Non-pigmented ciliary epithelial cell (primary cell): ENCODE measurements at places on chromosomes 6 and 20.

DNA sequence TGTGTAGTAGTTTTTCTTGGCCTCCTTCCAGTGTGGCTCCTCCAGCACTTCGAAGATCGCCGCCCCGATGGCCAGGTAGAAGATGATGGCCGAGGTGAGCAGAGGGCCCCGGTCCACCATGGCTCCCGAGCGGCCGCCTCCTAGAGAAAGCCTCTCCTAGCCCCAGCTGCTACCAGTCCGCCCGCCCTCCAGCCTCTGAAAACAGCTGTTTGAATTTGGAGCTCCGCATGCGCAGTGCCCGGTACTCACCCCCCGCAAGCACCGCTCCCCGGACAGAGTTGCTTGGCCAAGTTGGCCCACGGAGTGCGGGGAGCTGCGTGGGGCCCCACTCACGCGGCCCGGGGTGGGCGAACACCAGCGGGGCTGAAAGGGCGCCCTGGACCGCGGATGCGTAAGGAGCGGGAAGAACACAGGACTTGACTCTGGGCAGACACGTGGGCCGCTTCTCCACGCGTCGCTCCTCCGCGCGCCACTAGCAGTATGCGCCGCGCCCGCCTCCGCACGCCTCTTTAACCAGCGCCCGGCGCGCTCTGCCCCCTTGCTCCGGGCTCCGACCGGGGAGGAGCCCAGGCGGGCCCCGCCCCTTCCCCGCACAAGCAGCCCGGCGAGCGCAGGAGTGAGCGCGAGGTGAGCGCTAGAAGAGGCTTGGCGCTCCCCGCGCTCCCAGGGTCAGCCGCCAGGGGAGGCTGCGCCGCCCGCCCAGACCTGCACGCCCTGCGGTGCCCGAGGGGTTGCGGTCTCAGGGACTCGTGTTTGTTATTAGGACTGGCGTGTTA, at the start of gene KCNK5:
Gene KCNK5, minus strand, starts transcription at position 484 of the 776 bp plus-strand sequence. Its CDS starts 364 bp downstream, at position 120.
- DNase-seq = no peak

DNA sequence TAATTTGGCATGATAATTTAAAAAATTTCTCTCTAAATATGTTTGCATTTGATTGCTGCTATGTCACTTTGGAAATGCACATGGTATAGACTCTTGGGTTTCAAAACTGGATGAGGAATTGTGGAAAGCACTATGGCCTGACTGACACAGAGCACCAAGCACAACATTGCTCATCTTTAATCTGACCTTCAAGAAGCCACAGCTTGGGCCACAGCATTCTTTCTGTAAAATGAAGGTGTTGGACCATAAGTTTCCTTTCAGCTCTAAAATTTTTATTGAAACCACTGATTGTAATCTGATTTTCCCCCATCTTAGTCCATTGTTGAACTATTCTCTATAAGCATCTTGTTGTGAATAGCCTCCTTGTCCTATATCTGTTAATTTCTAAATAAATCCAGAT, 41.0 kb downstream of the QKI start:
- DNase-seq = no peak

- no peak for DNase-seq
Observed at GRCh38 chr6:158142789-158143188, 25.3 kb downstream of the SERAC1 start.

DNA sequence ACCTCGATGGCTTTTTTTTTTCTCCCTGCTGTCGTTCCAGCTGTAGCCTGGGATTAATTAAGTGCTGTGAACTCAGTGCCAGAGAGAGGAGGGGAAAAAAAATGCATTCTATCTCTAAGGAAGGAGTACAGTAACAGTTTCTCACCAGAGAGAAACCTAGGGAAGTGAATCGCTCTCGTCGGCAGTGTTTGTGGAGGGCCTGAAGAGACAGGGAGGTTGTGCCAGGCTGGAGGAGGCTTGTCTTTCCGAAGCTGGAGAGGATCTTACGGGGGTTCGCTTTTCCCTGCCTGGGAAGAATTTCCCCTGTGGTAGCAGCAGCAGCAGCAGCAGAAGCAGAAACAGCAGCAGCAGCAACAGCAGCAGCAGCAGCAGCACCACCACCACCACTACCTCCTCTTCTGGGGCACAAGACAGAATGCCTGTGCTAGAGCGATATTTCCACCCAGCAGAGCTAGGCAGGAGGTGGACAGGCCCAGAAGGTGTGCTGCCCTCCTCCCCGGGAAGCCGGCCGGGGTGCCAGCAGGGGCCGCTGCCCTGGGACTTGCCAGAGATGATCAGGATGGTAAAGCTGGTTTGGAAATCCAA, 186.5 kb downstream of the PDE7B start:
- DNase-seq = no peak

- no peak for DNase-seq
Observed at GRCh38 chr6:13613029-13613594, 2.0 kb upstream of the NOL7 start.

- DNase-seq = no peak
Observed at GRCh38 chr6:126546541-126547120, 206.7 kb downstream of the CENPW start.

DNA sequence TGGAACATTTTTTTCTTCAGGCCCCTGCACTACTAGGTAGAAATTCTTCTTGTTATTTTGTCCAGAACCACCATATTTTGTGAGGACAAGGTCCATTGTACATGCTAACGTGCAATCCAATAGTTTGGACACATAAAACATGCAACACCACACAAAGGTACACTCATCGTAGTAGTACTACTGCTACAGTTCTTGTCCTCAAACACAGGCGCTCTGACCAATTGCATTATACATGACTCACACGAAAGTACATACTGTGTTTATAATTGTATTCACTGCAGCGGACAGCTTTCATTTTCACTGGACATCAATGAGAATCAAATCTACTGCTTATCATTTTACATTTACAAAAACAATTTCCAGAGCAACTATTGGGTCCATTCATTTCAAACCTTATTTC, 15.3 kb upstream of the SMLR1 start:
- DNase-seq = peak; percentile 8

DNA sequence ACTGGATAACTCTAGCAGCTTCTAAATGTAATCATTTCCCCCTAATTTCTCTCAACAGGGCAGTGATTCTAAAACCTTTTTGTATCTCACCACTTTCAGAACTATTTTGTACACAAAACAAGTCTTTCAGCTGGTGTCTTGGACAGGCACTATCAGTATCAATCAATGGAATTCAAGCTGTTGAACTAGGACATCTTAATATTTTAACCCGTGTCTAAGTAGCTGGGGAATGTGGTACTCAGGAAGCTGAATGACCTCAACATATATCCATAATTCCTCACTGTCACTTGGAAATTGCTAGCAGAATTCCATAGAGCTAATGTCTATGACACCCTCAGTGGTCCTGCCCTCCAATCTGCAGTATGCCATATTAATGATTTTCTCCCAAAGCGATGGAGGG, 24.5 kb downstream of the ADAT2 start:
- no peak for DNase-seq

GRCh38 chr6:128079021-128079420, 178.2 kb upstream of the THEMIS start:
- no peak for DNase-seq

GRCh38 chr6:161031721-161032495, 40.3 kb downstream of the MAP3K4 start:
- peak; percentile 50 for DNase-seq

DNA sequence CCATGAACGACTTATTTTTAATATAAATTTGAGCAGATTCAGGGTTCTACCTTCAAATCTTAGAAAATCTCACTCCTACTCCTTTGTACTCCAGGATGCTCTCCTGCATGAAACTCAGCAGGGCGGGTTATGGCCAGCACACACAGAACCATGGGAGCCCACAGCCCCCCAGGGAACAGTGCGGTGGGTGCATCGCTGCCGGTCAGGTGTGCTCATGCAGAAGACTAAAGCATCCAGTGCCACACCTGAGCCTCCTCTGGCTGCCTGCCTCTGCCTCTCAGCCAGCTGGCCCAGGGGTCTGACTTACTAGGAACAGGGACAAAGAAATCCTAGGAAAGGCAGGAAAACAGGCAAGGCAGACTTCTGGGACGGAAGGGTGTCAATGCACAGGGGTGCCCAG, 31.8 kb downstream of the EZR start:
- no peak for DNase-seq

DNA sequence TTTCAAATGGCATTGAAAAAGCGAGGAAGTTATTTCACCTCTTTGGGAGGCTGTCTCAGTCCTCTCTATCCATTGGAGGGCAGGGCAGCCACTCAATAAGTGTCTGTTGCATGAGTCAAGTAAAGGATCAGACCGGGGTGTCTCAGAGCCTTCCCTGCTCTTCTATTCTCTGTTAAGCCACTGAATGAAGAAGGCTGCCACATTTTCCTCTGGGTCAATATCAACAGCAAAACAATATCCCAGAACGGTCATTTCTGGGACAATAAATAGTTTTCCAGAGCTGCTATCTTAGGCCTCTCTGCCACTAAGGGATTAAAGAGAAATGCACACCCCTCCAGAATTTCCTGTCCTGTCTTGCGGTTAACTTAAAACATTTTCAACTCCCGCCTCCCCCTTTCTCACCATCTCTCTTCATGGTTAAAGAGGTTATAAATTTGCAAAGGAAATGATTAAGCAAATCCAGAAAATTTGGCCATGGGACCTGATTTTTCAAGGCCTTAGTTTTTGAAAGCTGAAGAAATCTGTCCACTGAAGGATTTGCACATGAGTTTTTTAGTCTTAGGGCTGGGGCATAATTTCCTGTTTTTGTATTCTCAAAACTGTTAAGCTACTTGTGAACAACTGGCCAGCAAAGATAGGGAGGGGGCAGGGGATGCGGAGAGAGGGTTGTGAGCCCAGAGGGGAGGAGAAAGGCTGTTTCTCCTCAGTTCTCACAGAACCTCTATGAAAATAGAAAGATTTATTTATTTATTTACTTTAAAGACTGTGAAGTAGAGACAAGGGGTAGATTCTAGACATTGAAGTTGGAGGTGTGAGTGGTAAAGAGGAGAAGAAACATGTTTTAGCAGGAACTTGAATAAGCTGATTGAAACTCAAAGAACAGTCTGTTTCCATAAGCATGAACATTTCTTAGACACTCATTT, 135.7 kb downstream of the BCAS1 start:
- DNase-seq = no peak

DNA sequence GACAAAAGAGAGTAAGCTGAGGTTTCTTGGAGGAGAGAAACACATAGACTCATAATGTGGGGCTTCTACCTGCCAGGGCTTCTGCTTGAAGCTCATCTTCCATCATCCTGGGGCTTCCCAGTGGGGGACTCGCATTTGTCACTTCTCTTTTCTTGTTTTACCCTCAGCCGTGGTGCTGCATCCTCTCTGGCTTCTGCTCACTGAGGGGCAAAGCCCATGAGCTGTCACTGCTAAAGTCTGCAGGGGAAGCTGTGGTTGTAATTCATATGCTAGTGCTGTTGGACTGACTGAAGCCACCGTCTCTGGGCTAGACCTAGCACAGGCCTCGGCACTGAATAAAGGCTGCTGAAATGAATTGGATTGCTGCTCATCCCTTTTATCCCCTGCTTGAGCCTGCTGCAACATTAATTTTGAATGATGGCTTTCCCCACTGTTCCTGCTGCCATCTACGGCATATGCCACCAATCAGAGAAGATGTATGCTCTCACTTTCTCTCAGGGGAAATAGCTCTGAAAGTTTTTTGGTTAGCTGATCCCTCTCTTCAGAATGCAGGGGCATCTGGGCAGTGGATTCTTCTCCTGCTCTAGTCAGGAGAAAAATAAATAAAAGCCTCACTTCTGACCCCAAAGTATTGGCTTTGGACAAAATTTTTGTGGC, 568.4 kb upstream of the MAP3K7 start:
- DNase-seq = no peak

- no peak for DNase-seq
Observed at GRCh38 chr6:21390532-21391213, 202.9 kb upstream of the SOX4 start.

GRCh38 chr6:150641398-150642139, 41.9 kb downstream of the PLEKHG1 start:
- DNase-seq = no peak

GRCh38 chr20:43238833-43239232, 49.1 kb upstream of the PTPRT start:
- no peak for DNase-seq

- no peak for DNase-seq
Observed at GRCh38 chr6:135128268-135128914, 52.7 kb upstream of the MYB start.

DNA sequence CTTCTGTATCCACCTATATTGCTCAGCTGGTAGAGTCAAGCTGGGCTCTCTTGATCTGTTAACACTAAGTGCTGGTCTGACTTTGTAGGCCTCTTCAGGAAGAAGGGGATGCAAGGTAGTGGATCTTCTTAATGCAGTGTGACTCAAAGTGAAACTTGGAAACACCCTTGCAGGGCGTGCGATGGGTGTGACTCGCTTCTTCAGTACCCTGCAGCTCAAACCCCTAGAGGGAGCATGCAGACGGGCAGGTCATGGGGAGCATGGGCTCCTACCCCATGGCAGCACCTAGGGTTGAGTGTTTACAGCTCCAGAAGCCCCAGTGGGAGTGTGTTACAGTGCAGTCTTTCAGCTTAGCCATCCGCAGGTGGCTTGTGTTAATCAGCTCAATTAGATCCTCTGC, 757 bp upstream of the SAMD3 start:
- no peak for DNase-seq

DNA sequence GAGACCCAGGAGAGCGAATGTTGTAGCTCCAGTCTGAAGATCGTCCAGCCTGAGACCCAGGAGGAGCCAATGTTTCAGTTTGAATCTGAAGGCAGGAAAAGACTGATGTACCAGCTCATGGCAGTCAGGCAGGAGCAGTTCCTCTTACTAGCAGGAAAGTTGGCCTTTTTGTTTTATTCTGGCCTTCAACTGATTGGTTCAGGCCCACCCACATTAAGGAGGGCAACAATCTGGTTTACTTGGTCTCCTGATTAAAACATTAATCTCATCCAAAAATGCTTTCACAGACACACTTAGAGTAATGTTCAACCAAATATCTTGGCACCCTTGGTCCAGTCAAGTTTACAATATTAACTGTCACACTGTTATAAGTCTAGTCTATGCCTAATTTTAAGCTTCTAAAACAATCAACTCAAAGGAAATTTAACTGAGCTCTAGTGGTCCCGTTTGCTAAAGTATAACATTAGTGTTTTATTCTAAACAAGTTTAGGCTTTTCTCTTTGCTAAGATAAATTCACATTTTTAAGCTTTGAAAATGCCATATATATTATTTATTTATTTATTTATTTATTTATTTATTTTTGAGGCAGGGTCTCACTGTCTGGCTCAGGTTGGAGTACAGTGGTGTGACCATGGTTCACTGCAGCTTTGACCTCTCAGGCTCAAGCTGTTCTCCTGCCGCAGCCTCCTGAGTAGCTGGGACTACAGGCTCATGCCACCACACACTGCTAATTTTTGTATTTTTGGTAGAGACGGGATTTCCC, 275.5 kb upstream of the SLC35B3 start:
- no peak for DNase-seq

GRCh38 chr20:20412750-20413149, 44.8 kb downstream of the INSM1 start:
- no peak for DNase-seq

GRCh38 chr20:32877507-32877906, 18.8 kb downstream of the EFCAB8 start:
- peak; percentile 4 for DNase-seq

DNA sequence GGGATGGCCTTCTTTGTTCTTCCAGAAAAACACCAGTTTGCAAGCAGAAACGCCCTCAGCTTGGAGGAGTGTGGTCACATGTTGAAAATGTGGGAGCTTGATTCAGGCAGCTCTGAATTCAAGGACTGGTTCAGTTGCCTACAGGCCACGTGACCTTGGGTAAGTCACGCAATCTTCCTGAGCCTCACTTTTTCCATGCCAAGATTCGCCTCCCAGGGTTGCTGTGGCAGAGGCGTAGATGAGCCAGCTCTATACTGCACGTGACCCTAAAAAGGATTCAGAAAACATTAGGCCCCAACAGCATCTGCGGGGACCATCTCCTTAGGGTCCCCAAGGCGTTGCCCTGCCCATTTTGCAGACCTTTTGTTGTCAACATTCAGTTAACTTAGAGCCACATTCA, 112.0 kb upstream of the SNX9 start:
- no peak for DNase-seq

GRCh38 chr20:57071283-57071731, 195.1 kb downstream of the BMP7 start:
- DNase-seq = no peak
